ENCODE measurements at places on chromosomes 7 and 10.

DNA sequence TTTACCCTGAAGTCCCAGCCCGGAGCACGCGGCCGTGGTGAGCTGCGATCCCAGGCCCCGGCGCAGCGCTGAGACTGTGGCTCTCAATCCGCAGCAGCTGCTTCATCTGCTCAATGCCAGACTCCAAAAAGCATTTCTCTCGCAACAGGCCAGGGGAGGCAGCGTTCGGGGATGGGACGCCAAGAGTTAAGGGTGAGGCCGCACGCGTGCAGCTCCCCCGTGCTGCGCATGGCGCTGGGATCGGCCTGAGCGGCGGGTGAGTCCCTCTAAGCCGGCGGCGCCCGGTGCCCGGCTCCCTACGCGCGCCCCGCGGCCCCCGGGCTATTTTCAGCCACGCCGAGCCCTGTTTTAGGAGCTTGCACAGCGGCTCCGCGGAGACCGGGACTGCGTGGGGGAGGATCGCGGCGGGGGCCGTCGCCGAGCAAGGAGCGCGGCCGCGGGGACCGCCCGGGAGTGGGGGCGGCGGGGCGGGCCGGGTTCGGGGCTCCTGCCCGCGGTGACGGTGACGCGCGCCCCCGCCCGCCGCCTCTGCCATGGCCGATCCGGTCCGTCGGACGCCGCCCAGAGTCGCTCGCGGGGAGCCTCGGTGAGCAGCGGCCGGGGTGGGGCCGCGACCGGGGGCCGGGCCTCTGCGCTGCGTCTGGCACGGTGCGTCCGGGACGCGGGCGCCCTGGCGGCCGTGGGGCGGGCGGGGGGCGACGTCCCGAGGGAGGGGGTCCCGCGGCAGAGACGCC is 29.4 kb upstream of the JAKMIP3 start:
- DNase-seq: no peak

- peak; percentile 10 for DNase-seq
These were observed 597.2 kb downstream of the TYW1 start for GRCh38 chr7:67593794-67594193.

DNA sequence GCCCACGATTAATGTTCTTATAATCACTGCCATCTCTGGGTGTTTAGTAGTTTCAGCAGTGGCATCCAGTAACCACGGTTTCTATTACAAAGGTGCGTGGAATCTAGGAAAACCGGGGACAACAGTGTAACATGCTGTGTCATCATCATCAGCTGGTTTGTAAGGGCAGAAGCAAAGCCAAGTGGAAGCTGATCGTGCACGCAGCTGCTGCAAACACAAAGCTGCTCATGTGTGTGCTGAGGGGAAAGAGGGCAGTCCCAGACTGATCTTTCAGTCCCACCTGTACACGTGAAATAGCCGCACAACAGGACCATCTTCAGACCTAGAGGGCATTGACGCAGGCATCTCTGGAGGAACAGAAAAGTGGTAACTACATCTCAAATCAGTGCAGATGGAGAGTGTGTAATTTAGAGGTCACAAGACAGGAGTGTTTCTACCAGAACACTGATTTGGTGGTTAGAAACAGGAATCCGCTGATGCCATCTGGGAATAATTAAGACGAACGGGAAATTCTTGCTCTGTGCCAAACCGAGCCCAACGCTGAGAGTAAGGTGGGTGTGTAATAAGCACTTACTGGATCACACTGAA is 13.4 kb downstream of the ANKRD16 start:
- peak; percentile 61 for DNase-seq

- DNase-seq: no peak
These were observed 130.2 kb downstream of the SAMD9 start for GRCh38 chr7:92987538-92987937.

GRCh38 chr7:114919587-114919986 is 2.3 kb upstream of the MDFIC start:
- no peak for DNase-seq

- no peak for DNase-seq
These were observed 350.8 kb upstream of the BMPER start for GRCh38 chr7:33554576-33554975.

- no peak for DNase-seq
These were observed 172.0 kb upstream of the NOBOX start for GRCh38 chr7:144575456-144575855.

DNA sequence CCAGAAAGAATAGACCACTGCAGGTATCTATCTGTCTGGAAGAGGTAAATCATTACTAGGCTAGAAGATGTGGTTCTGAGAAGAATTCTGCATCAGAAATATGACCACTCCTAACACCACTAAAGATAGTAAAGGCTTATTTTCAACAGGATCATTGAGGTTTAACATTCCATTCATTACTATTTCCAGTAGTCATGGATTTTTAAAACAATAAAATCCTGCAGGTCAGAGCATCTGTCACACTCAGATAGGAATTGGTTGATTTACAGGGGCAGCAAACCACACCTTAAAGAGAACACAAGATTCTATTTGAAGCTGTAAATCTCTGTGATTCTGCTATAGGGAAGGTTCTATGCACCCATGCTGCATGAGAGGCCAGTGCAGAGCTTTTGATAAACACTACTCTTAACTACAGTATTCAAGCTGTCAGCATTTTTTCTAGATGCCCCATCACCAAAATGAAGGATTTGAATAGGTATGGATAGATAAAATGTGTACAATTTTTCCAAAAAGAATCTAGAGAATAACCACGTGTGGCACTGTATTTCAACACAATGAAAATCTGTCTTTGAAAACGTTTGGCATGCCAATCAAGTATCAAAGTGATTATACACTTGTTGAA is 14.6 kb downstream of the LRRC17 start:
- peak; percentile 86 for DNase-seq

GRCh38 chr7:77812290-77812685 is 13.7 kb downstream of the PHTF2 start:
- DNase-seq: peak; percentile 65

DNA sequence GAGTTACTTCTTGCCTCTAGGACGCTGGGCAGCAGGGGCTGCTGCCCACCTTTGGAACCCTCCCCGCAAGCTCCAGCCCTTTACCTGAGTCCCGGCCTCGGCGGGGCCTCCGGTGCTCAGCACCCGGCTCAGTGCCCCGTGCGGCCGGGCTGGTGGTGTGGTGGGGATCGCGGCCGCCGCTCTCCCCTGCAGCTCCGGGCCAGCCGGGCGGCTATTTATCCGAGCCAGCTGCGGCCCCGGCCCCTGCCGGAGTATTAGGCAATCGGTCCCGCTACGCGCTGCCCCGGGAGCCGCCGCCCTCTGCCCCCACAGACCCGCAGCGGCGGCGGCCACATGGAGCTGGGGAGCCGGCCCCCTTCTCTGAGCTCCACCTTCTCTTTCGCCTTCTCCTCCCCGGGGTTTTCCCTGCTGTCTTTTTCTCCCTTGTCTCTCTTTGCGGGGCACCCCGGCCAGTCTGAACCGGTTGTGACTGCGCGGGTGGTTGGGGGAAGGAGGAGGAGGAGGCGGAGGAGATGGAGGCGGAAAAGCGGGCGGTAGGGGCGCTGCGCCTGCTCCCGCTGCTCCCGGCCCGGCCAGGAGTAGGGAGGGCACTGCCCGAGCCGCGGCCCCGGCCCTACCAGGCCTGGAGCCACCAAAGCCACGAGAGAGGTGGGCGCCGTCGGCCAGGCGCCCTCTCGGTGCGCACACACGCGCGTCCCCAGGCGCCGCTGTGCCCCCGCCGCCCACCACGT is at the start of gene SLC16A9:
SLC16A9 (minus strand) TSS at position 456 of the 731 bp plus-strand sequence. CDS start 25,559 bp downstream, outside the sequence.
- peak; percentile 30 for DNase-seq

- peak; percentile 95 for DNase-seq
These were observed 116.8 kb downstream of the ABLIM1 start for GRCh38 chr10:114541081-114541796.

- no peak for DNase-seq
These were observed 46.8 kb downstream of the EXOC4 start for GRCh38 chr7:133299676-133300075.

Data from M059J (cell line).